Caki2 (cell line): ENCODE measurements at places on chromosomes 4 and X. TPM values are rescaled to one million over a fixed set of nuclear protein-coding genes. Genes with fewer than 3 reads are reported as not detected.

DNA sequence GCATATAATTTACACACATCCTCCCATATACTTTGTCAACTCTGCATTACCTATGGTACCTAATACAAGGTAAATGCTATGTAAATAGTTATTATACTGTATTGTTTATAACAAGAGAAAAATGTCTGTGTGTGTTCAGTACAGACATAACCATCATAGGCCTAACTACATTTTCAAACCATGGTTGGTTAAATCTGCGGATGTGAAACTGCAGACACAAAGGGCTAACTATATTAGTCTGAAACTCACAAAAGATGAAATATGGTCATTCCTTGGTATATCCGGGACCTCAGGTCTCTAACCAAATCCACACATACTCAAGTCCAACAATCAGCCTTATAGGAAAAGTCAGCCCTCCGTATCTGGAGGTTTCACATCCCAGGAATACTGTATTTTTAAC lies 13.5 kb downstream of the MAPK10 start:
- DNase-seq = no peak

DNA sequence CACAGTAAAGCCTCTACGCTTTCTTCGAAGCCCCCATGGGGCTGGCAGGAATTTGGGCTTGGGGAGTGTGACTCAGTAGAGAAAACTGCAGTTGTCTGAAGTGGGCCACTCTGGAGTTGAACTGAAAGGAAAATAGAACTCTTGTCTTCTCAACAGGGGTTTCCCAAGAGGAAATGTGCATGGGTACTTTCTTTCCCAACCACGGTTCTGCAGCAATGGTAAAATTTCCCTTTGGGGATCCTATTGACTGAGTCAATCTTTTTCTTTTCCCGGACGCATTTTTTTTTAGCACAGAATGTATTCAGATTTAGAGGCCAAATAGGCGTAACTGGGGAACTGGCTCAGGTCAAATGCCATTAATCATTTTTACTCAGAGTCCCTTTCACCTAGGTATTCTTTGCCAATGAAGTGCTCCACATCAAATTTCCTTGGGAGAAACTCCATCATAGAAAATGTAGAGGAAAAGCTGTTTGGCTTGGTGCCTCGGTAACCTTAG lies 269.3 kb downstream of the STIM2 start:
- DNase-seq = no peak

DNA sequence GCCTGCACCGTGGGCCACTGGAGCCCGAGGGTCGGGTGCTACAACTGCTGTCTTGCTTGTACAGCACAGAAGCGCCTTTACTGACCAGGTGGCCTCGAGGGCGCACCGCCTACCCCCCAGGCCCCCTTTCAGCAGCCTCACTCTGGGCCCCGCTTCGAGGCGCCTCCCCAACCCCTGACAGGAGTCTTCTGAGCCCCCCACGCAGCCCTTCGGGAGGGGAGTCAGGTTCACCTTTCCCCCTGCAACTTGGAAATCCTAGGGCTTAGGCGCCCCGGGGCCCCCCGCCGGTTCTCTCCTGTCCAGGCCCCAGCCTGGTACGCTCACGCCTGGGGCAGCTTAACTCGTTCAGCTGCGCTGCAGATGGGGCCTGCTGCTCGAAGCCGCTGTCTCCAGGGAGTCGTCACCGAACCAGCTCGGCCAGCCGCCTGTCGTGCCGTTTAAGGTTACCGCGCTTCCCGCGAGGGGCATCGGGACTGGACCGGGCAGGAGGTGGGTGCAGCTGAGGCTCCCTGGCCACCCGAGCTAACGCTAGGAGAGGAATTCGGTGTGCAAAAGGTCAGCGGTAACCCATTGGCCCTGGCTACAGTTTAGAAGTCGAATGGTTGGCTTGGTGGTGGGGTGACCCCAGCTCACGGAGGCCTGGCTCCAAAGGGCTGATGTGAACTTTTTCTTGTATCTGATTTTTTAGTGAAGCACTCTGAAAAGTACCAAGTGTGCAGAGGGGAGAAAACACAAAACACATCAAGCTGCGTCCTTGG lies 58.9 kb upstream of the BCOR start:
- DNase-seq = no peak

GRCh38 chr4:16082426-16083240 lies 1.2 kb downstream of the PROM1 start:
- DNase-seq = no peak

DNA sequence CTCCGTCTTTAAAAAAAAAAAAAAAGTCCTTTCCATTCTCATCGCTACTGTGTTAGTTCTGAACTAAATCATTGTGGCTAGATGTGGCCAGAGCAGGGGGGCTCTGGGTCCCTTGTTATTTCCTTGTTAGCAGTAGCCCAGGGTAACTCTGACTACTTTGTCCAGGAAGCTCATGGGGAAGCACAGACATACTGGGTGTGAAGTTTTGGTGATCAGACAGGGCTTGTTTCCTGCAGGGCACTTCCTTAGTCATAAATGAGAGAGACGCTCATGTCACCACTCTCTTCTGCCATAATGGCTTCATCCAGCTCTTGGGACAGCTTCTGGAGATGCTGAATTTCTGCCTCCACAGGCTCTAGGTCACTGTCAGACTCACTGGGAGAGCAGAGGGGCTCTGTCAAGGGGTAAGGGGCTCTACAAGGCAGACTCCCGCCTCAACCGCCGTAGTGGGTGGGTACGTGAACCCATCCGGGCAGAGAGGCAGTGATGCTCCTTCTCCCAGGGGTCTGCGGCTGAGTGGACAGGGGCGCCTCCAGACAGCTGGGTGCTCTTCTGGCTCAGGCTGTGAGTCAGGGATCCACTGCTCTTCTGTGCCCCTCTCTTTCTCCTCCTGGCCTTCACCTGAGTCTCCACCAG lies 12.9 kb downstream of the STIM2 start:
- no peak for DNase-seq

DNA sequence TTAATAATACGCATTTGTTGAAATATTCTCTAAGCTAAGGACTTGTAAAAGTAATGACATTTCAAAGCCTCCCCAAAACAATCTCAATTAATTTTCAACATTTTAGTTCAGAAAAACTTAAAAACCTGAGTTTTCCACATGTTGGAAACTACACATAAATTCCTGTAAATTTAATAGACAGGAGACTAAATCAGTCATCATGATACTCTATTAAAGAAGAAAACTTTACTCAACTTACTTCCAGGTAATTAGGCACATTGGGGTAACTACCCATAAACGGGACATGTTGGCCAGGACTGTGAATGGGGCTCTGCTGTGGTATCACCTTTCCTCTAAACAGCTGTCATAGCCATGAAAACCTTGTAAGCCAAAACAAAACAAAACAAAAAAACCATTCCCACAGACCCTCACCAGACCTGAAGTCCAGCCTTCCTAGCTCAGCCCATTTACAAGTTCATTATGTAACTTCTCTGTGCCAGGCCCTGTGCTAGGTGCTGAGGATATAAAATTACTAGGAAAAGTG lies 96.4 kb upstream of the SMIM10 start:
- DNase-seq = no peak

DNA sequence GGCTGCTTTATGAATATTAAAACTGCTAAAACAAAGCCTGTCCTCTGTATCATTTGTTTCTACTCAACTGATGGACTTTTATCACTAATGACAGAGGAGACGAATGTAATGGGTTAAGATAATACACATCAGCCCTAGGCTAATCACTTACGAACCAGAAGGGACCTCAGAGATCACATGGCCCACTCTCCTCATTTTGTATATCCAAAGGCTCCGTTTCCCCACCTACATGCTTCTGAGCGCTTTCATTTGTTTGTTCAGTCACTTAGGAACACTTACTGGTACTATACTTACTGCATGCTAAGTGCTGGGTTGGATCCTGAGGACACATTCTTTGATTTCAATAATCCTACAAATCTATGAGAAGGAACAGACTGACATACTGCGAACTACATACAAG lies 169.3 kb downstream of the CEP135 start:
- no peak for DNase-seq

DNA sequence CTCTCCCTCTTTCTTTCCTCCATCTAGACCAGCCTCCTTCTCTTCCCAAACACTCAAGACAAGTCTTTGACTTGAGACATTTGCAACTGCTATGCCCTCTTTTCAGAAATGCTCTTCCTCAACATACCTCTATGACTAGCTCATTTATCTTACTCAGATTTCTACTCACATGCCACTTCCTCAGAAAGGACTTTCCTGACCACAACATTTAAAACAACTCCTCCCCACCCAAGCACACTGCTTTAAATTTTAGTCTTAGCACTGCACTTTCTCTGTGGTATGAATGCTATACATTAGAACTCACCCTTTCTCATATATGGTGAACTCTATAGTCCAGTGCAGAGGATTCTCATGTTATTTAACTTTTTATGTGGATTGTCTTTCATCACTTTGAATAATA lies 28.4 kb upstream of the SULT1E1 start:
- DNase-seq = no peak

DNA sequence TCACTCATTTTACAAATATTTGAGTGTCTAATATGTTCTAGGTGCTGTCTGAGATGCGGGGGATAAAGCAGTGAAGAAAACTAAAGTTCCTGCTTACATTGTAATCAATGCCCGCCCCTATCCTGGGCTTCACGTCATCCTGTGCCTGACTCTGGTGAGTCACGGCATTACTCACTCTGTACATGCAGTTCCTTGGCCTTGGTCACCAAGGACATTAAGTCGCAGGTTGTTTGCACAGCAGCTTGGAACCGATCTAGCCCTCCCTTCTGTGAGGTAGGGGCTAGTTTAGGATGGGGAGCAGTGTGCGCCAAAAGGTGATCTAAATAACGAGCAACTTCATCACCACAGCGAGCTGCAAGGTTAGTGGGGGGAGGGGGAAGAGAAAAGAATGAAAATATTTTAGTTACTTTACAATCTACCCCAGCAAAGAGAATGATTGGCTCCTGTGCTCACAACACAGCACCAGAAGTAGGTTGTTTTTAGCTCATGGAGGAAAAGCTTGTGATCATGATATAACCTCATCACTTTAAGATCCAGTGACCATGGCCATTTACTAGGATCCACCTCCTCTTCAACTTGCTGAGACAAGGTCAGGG lies 48.0 kb upstream of the HDAC8 start:
- DNase-seq = peak; percentile 67

The ARX gene
- not detected in 2 replicates for total RNA-seq

The HTN3 gene
- total RNA-seq = not detected in 2 replicates

The ALB gene
- not detected in 2 replicates for total RNA-seq

The HDX gene
- total RNA-seq = 1.7 and 2.1 TPM in 2 replicates

The GPR101 gene
- total RNA-seq = not detected in 2 replicates

The SMIM31 gene
- not detected in 2 replicates for total RNA-seq

The RAB33A gene
- not detected in 2 replicates for total RNA-seq

The IL1RAPL1 gene
- total RNA-seq = 0.17 and 1.6 TPM in 2 replicates

The SHISA3 gene
- total RNA-seq = not detected in 2 replicates
